ENCODE measurements at places on chromosomes 16 and 17.

DNA sequence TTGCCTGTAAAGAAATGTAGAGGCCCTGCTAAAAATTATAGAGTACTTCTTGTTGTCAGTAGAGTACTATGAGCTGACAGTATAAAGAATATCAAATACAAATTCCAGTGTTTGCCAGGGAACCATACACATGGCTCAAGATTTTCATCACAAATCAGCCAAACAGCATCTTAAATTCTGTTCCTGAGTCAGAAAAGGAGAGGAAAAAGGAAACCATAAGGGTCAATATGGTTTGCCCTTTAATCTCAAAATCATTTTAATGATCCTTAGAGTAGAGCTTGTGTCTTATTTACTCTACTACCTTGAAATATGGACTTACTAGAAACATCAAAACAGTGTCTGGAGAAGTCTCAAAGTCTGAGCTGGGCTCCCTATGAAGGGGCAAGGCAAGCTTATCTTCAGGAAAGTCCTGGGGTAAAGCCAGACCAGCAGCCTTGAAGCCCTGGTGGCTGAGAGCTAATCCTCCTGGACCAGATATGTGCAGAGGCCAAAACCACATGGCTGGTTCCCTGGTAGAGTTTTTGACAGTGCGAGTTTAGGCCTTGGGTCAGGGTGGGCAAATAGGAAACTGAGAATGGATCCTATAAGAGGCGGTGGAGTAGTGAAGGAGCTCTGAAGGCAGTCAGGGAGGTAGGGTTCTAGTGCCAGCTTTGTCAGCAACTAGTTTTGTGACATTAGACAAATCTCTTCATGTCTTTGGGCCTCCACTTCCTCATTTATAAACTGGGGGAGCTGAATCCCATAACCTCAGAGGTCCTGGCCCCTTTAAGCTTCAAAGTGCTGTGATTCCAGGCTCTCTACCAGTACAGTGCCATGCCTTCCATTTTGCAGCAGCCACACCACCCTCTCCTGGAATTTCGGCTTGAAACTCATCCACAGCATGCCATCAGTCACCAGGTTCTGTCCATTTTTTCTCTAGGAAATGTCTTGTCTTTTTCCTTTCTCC, 38.9 kb downstream of the MRTFB start:
- DNase-seq, result no peak

GRCh38 chr16:19914877-19915276, 30.2 kb upstream of the GPRC5B start:
- DNase-seq, result no peak

GRCh38 chr17:81171941-81172340, 5.9 kb upstream of the AATK start:
- no peak for DNase-seq

DNA sequence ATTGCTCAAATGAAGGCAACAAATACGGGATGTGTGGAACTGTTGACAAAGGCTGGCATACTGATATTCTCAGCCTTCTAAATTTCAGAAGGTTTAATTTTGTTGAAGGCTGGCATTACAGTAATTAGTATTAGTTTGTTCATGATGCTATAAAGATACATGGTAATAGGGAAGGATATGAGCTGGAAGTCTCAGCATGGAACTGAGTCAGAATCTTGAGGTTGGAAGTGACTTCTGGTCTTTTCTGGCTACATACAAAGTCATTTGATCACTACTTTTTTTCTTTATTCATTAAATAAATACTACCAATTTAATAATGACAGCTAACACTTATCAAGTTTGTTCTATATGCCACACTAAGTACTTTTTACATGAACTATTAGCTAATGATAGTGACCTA, 22.6 kb downstream of the RABEP1 start:
- DNase-seq, result no peak

DNA sequence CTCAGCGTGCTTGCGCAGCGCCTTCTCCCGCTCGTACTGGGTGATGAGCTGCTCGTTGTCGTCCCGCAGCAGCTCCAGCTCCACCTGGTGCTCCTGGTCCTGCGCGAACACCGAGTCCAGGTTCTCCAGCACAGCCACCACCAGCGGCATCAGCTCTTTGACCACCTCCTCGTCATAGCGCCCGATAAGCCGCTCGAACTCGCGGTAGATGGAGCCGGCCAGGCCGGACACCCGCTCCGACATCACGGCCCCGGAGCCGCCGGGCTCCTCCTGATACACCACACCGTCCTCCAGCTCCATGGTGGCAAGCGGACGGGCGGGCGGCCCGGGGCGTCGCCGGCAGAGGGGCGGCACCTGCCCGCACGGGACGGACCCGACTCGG, 320 bp downstream of the SPAG9 start:
- no peak for DNase-seq

DNA sequence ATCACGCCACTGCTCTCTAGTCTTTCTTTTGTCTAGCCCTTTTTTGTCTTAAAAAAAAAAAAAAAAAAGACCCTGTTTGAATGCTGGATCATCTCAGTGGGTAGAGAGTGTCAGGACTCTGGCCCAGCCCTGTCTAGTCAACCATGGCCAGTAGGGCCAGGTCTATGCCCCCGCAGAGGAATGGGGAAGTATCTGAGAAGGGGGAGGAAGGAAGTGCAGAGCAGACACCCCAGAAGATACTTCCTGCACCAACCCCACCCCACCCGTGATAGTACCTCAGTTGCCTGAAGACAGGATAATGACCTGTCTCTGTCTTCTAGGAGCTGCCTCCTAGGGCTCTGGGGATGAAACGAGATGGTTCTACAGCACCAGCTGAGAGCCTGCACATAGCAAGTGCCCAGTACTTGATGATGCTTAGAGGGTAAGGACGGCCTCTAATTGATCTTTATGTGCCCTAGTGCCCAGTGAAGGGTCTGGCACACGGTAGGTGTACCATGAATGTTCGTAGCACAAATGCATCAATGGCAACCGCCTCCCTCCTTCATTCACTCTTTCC, 55.4 kb downstream of the ABAT start:
- DNase-seq, result no peak

Measured in NCI-H446 (cell line).